Activated B cell treated with CpG ODN at 0.5 μM for 24 hours (primary cell): ENCODE measurements at places on chromosomes 11 and 22.

DNA sequence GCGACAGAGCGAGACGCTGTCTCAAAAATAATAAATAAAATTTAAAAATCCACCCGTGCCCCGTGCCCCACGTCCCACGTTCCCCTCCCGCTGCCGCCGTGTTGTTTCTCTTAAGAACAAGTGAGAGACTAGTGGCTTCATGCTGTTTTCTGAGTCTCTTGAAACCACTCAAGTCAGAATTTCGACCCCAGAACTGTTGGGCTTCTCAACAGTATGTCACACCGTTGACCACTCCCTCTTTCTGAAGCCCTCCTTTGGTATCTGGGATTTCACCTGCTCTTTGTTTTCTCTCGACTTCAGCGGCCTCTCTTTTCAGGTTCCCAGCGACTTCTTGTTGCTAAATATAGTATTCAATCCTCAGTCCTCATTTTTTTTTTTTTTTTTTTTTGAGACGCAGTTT lies 974 bp downstream of the PPIL2 start:
- no peak for DNase-seq

GRCh38 chr22:43587574-43587973 lies 175.8 kb downstream of the MPPED1 start:
- DNase-seq, result no peak

- no peak for DNase-seq
These were observed 252.7 kb downstream of the TMEM135 start for GRCh38 chr11:87290304-87290922.

DNA sequence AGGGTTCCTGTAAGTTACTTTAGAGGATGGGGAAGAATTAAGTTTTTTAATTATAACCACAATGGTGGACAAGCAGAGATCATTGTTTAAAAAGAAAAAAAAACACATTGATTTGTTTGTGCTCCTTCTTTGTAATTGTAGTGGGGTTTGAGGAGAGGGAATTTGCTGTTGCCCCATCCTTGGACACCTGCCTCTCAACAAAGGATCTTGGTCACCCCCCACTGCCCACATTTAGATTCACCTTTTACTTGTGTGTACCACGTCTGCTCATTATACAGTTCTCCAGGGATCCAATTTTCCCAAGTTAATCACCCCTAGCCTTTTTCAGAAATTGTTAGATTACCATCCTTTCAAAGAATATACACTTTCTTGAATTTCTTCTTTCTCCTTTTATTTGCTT lies 53.0 kb downstream of the DNAJC24 start:
- no peak for DNase-seq

DNA sequence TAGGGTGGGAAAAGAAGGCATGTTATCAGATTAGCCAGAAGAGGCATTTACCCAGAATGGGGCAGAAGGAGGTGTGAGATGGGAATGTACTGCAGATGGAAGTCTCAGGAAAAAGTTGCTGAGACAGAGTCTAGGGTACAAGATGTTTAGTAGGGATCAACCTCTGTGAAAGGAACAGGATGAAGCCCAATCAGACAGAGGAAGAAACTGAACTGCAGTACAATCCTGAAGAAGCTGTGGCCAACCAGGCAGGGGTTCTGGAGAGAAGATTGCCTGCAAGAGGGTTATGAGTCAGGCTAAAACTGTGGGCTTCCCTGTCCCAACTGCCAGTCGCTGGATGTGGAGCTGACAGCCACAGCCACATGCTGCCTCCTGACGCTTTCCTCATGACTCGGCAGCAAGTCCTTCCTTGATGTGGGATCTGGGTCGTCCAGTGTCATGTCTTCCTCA lies 64.0 kb downstream of the CWC15 start:
- no peak for DNase-seq

- DNase-seq, result no peak
These were observed 22.3 kb downstream of the TPST2 start for GRCh38 chr22:26567610-26568009.
